ENCODE measurements at places on chromosomes 1 and 21.

GRCh38 chr1:57013522-57013921 is 47.7 kb upstream of the C8B start:
- DNase-seq, result no peak

- no peak for DNase-seq
Observed at GRCh38 chr1:154855186-154855851, 14.8 kb downstream of the KCNN3 start.

- no peak for DNase-seq
Observed at GRCh38 chr21:35179990-35180540, 131.0 kb upstream of the RUNX1 start.

DNA sequence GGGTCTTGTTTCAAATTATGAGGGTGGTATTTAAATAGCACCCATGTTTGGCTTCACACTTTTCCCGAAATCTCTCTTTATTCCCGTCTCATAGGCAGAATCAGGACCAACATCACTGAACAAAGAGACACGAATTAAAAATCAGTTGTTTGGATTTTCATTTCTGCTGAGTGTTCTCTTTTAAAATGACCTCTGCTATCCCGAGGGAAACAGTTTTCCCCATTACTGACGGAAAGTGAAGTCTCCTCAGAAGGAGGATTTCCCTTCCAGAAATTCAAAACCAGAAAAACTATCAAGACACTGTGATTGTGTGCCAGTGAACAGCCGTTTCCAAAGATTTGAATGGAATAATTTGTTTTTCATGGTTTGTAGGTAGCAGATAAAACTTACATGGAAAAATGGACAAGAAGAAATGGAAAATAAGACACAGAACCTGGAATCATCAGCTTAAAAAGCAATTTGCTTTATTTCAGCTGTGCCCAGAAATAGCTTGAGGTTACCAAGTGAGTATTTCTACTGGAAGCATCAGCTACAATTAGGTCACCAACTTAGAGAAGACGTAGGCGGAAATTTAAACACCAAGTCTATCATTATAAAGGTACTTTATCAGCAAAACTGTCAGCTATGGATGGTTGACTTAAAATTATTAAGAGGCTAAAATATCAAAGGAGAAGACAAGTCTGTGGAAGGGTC is 68.5 kb downstream of the RUNX1 start:
- DNase-seq, result no peak

GRCh38 chr21:25215698-25216384 is 391.4 kb downstream of the MRPL39 start:
- no peak for DNase-seq

DNA sequence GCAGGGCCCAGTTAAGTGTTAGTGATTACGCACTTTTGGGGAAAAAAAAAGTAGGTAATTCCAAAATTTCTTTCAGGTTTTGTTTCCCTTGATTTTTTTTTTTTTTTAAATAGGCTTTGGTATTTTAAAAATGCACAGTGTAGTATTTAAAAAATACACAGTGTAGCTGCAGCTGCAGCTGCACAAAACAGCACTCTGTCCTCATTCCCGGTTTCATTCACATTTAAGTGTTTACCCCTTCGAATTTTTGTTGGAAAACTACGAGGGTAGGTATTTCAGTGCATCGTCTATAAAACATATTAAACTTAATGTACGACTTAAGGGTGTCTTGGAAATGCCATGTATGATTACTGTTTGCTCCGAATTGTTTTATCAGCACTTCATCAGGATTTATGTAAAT is 3.4 kb downstream of the NEK7 start:
- DNase-seq, result no peak

- DNase-seq, result no peak
Observed at GRCh38 chr1:191669629-191670028, 488.6 kb upstream of the RGS18 start.

DNA sequence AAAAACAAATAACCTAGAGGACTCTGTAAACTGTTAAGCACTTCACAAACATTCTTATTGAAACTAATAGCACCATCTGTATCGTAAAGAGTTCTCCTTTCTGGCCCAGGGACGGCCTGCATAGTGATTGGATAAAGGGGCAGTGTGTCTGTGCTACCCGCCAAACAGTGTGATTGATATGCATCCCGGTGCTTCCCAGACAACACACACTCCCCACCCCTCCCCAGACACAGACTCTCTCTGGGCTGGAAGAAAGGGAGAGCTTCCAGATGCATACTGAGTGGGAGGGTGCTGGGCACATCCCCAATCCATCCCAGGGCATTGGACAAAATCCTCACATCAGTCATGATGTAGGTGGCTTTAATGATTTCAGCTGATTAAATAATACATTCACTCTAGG is 3.7 kb downstream of the HSD11B1 start:
- DNase-seq, result no peak

DNA sequence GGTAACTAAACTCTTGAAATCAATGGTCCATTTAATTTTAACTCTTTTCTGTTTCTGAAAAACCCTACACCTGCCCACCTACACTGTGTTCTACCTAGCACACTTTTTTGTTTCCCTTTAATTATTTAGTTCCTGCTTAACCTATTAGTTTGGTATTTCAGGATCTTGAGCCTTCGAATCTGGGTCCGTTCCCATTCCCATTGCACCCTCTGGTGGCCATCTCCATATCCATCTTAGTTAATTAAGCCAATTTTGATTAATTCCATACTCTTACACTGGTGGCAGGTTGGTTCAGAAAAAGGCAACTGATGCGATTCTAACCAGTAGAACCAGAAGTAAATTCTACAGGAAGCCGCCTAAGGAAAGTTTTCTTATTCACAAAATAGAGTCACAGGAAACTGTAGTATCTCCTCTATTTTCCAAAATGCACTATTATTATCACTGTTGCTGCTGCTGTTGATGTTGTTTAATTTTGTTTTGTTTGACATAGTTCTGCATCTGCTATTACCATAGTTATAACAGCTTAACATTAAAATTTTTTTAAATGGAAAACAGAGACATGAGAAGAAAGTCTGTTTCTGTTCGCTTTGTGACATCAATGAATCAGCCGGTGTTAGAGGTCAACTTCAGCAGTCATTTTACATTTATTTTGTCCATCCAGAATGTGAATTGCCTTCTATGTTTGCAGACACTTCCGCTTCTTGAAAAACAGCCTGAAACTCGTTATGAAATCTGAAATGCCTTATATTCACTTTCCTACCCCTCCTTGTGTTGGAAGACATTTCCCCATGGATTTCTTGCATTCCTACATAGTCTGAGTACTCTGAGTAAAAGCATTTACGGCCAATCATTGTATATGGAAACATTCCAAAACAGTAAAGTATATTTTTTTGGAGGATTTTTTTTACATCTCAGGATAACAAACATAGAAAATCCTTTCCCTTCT is 115.5 kb upstream of the NCAM2 start:
- DNase-seq, result no peak

DNA sequence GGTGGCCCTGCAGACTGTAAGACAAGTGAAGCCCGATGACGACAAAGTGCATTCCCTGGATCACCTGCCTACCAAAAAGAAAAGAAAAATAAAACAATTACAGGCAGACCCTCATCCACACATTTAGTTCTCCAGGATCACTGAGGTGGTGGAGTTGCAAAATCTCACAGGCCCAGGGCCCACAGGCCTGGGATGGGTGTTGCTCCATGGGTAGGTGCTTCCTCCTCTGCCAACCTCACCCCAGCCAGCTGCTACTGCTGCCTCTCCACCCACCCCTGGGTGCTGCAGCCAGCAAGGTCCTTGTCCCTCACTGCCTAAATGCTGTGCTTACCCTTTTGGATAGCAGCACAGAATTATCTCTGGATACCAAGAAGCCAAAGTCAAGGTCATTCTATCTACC is 146.4 kb upstream of the GALNT2 start:
- DNase-seq, result no peak

- no peak for DNase-seq
Observed at GRCh38 chr21:43771199-43771675, 4.9 kb downstream of the CSTB start.

DNA sequence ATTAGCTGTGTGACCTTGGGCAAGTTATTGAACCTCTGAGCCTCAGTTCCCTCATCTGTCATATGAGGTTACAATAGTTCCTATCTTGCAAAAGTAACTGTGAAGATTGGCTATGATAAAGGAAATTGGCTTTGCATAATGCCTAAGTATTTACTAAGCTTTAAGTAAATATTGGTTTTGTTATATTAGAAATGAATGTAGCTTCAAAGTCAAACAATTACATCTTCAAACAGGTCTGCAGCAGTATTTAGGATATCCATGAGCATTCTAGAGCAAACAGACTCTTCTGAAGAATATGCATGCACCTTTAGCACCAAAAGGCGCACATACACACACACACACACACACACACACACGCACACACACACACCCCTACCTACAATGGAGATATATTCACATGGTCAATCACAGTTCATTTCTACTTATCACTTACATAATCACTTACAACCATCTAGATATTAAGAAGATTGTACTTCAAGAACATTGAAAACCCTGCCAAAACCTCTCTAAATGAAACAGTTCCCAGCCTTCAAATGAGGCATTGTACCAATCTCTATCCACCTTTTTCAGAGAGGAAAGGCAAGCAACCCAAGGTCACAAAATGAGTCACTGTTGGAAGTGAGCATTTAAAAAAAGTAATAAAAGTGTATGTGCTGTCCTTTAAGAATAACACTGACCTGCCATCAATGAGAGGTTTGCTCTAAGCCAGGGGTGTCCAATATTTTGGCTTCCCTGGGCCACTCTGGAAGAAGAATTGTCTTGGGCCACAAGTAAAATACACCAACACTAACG is 13.4 kb upstream of the FAM43B start:
- no peak for DNase-seq

DNA sequence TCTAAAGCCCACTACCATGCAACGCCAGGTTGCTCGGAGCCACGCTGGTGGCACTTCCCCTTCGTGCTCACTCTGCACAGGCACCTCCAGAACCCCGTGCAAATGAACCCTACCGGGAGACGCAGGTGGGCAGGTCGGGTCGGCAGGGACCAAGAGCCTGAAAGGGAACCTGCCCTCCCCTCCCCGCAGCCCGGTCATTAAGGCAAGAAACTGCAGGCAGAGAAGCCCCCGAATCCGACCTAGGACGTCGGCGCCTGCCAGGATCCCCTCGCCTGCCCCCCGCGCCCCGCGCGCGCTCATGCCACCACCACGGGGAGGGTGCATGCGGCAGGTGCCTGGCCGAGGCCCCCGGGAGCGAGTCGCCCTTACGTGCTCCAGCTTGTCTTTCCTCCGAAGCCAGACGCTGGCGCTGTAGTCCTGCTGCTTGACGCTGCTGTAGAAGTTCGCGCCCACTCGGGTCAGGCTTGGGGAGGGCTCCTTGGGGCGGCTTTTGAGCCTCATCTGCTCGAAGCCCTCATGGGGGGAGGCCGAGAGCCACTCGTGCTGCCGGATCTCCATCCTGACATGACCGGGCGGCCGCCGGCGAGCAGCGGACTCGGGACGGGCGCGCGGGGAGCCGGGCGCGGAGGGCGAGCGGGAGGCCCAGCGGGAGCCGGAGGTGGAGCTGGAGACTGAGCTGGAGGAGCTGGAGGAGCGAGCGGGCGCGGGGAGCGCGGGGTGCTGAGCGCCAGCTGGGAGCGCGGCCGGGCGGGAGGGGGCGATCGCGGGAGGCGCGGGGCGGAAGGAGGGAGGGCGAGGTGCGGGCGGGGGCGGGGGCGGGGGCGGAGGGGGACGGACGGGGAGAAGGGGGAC is 552 bp downstream of the PLD5 start:
- DNase-seq, result peak; percentile 53

DNA sequence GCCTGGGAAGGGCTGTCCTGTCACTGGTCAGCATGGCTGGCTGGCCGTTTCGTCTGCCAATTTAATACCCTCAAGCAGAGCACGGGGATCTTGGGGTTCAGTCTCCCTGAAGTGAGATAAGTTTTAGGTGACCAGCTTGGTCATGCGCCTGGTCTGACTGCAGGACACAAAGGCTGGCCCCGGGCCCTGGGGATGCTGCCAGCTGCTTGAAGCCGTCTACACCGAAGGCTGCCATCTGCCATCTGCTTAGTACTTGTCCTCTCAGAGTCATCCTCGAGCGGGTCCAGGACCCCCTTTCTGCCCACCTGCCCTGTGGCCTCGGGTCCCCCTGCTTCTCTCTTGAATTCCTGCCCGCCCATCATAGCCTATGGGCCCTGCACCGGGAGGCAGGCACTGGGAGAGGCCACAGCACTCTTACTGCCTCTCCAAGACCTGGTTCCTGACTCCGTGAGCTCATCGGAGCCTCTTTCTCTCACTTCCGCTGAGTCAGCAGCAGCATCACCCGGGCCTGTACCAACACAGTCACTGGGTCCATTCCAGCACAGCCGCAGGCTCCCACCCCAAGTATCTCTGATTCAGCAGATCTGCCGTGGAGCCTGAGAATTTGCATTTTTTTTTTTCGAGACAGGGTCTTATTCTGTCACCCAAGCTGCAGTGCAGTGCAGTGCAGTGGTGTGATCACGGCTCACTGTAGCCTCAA is 7.0 kb downstream of the FBLIM1 start:
- DNase-seq, result no peak

DNA sequence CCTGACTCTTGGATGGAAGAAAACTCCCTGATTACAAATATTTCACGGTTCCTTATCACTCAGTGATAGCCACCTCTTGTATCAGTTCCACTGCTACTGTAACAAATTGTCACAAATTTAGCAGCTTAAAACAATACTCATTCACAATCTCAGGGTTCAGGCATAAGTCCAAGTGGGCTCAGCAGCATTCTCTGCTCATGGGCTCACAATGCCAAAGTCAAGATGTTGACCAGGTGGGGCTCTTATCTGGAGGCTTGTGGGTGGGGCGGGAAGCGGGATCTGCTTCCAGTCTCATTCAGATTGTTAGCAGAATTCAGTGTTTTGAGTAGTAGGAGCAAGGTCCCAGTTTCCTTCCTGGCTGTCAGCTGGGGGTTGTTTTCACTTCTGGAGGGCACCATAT is 137.3 kb upstream of the FAM78B start:
- DNase-seq, result no peak

DNA sequence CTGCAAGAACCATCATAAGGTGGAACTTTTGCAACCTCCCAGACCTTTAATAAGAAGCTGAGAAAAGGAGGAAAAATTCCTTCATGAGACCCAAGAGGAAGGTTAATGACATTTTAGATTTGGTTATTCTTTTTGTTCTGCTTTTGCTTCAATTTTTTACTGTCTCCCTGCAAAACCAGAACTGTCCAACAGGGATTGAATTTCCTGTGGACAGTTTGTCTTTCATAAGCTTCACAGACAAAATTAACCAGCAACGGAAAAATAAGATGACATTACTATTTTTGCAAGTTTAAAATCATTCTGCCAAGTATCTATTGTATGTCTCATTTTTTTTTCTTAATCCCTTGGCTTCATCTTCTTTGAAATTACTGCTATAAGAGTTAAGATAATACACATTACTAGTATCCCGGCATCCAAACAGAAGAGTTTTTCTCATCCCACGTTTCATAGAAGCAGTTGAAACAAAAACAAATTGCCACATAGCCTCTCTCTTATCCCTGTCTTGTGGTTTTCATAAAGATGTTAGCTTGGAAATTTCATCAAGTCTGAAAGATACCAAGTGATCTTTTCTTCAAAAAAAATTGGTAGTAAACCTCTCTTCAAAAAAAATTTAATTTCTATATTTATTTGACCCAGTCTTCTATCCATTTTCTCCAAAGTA is 465.3 kb upstream of the PTBP2 start:
- DNase-seq, result no peak

DNA sequence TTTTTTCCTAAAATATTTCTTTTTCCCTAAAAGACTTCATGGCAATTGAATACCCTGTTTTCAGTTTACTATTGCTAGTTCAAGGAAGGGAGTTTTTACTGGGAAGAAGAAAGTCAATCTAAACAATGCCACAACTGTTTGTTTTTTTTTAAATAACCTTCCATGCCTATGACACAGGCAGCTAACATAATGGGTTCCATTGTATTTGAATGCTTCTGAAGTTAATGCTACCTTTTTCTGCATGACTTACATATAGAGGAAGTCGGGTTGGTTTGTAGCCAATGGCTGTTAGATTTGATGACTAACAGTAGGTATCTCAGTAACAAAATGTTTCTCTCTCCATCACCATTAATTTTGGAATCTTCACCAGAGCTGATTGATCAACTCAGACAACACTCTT is 134.0 kb downstream of the KIF26B start:
- no peak for DNase-seq
